T follicular helper cell (primary cell): ENCODE measurements at places on chromosomes 7 and 10.

DNA sequence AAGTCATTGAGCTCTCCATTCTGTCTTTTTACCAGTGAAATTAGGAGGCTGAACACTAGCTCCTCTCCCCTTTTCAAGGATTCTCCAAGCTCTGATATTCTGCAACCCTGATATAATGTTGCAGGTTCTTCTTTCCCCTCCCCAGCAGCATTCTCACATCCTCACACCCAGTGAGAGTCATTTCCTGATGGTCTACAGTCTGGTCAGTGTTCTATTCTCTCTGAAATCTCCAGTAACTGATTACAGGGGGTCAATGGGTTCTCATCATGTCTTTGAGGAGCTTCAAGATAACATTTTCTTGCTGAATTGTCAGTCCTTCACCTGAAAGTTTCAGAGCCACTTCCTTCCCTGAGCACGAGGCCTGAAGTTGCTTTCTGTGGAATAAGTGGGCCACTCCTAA is 299.4 kb downstream of the PTEN start:
- DNase-seq: no peak

- DNase-seq: no peak
Measured at GRCh38 chr10:19247843-19248242, 199.2 kb downstream of the MALRD1 start.

GRCh38 chr10:121058082-121058481 is 206.9 kb downstream of the WDR11 start:
- DNase-seq: no peak

- DNase-seq: no peak
Measured at GRCh38 chr7:155201325-155202087, 96.2 kb upstream of the INSIG1 start.

GRCh38 chr7:92794831-92795230 is 41.5 kb downstream of the CDK6 start:
- no peak for DNase-seq

- DNase-seq: no peak
Measured at GRCh38 chr7:51545131-51545530, 228.5 kb upstream of the COBL start.

- peak; percentile 35 for DNase-seq
Measured at GRCh38 chr7:151095828-151096475, 9.7 kb downstream of the AGAP3 start.

- no peak for DNase-seq
Measured at GRCh38 chr10:127012071-127012768, 107.0 kb downstream of the DOCK1 start.

DNA sequence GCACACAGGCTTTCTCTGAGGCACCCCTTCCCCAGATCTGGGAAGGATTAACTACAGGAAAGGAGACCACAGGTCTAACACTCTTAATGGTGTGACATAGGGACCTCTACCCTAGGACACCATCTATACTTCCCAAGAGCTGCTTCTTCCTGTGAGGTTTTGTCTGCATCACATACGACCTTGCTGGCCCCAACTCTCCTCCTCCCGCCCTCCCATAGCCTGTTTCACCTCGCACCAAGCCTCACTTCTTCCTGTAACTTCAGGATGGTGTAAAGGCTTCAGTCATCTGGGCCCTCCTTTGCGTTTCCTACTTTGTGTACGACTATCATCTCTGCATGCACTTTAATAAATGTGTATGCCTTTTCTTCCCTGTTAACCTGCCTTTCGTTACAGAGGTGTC is 274.3 kb downstream of the KLF6 start:
- DNase-seq: no peak

DNA sequence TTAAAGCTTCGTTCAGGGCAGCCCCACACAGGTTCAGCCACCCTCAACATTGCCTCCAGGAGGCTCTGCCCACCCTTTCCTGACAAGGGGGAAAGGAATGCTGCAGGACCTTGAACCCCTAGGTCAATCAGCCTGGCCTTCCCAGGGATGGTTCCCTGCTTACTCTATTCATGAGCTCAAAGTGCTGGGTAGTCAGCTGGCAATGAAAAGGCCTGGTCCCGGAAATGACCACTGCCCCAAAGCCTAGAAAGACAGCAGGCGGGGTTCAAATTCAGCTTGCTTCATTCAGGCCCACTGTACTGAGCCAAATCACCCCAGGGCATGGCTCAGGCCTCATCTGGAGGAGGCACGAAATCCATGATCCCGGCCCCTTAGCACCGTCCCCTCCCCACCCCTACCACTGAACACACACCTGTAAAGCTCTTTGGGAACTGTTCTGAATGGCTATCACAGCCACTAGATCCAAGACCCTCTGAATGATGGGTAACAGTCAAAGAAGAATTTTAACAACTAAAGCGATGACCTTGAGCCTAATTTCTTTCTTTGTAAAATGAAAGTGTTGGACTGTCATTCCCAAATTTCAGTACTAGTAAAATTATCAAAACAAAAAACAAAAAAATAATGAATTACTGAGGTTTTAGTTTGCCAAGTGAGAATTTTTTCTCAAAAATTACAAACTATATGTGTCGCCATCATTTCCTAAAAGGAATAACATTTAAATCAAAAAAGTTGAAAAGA is 1.0 kb downstream of the URGCP start:
- DNase-seq: no peak

DNA sequence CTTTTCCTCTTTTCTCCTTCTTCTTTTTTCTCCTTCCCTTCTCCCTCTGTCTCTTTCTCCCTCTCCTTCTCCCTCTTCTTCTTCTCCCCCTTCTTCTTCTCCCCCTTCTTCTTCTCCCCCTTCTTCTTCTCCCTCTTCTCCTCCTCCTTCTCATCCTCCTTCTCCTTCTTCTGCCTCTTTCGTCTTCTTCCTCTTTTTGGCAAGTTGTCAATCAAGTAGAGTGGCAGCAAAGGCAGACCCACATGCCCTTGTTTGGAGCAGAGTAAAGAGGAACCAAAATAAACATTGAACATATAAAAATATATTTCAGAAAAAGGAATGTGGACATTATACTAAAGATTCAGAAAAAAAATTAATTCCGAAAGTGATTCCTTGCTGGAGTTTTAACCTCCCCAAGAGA is 59.6 kb upstream of the ZNF33B start:
- DNase-seq: no peak

DNA sequence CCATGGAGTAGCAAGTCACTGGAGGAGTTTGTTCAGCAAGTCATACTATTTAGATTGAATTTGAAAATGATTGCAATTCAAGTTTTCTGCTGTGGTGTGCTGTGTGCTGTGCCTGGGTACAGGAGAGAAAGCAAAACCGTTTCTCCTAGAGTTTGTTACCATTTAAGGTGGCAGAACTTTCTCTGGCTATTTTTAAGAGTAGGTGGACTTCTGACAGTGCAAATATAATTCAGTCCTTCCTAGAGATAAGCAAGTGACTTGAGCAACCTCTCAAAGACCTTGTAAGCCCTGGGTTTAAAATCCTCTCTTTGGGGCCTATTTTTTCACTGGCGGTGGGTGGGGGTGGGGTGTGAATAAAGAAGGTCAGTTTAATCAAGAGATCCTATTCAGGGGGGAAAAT is 42.9 kb upstream of the FGL2 start:
- no peak for DNase-seq

- DNase-seq: no peak
Measured at GRCh38 chr10:118506671-118507590, 88.5 kb downstream of the PRLHR start.

- DNase-seq: no peak
Measured at GRCh38 chr10:130491693-130492050, 355.5 kb downstream of the GLRX3 start.

DNA sequence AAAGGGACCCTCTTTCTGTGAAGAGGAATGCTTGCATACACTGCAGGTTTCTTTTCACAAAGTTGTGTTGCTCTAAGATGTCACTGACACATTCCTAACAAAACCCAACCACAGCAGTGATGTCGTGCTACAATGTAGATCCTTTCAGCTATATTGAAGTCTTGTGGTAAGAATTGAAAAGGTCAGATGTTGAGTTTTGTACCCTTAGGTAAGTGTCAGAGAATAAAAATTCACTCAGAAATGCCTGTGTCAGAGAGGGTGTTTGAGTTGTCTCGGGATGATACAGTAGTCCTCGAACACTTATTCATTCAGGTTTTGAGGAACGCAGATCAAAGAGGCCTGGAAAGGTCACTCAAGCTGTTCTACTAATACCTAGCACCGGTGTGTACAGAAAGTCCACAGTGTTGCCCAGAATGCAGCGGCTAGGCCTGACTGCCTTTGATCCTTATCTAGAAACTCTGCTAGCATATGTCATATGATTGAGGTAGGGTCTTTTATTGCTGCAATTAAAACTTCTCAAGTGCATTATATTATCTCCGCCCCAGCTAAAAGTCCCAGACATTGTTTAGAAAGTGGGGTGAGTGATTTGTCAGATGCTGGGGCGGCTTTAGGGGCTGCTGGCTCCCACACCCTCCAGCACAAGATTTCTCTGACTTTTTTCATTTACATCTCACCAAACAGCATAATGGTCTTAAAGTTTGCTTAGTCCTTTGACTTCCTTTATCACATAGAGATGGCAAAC is 26.0 kb downstream of the RNF32 start:
- DNase-seq: no peak

DNA sequence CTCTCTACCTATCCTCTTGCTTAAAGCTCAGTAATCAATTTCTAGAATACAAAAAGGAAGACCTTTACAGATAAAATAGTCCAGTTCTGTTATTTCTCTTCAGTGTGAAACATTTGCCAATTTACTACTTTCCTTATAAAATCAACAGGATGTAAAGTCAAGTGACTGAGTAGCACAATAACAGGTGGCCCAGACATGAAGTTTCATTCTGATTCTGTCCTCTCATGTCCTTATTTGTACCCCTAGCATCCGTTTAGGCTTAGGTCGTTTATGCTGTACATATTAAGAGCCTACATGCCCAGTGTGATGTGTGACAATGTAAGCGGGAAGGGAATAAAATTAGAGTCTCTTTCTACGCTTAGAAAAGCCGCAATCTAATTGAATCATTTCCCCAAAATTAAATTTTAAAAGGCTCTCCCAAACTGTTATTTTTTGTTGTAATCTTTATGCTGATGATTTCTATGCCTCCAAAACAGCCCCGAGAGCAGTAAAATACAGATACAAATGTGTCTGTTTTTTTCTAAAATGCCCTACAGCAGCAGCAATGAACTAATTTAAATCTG is 29.1 kb downstream of the EPC1 start:
- DNase-seq: no peak

- DNase-seq: no peak
Measured at GRCh38 chr7:75876126-75876881, 2.5 kb upstream of the RHBDD2 start.

GRCh38 chr10:116274064-116274904 is 1.3 kb upstream of the GFRA1 start:
- DNase-seq: no peak

DNA sequence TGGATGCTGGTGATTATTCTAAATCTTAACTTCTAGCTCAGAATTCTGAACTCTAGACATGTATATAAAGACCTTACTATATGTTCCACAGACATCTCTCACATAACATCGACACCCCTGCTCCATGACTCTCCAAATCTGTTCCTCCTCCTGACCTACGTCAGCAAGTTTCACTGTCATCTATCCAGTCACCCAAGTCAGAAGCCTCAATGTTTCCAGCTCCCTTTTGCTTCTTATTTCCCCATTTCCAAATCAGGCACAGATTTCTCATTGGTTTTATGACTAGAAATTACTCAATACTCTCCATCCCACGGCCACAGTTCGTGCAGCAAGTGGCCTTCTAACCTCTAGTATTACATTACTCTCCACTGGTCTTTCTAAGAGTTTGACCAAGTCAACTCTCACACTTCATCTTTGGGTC is 28.5 kb downstream of the EPC1 start:
- no peak for DNase-seq

DNA sequence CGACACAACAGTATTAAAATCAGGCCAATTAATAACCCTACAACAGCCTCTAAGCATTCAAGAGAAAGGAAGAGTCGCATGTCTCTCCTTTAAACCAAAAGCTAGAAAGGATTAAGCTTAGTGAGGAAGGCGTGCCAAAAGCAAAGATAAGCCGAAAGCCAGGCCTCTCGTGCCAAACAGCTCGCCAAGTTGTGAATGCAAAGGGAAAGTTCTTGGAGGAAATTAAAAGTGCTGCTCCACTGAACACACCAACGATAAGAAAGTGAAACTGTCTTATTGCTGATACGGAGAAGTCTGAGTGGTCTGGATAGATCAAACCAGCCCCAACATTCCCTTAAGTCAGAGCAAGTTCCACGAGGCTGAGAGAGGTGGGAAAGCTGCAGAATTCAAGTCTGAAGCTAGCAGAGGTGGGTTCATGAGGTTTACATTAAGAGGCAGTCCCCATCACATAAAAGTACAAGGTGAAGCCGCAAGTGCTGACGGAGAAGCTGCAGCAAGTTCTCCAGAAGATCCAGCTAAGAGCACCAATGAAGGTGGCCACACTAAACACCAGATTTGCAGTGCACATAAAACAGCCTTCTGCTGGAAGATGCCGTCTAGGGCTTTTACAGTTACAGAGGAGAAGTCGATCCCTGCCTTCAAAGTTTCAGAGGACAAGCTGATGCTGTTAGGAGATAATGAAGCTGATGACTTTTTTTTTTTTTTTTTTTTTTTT is 194.8 kb downstream of the MAD1L1 start:
- no peak for DNase-seq

- DNase-seq: no peak
Measured at GRCh38 chr10:126475074-126475691, 86.9 kb upstream of the ADAM12 start.

- no peak for DNase-seq
Measured at GRCh38 chr10:21715531-21716195, 181.6 kb downstream of the MLLT10 start.

DNA sequence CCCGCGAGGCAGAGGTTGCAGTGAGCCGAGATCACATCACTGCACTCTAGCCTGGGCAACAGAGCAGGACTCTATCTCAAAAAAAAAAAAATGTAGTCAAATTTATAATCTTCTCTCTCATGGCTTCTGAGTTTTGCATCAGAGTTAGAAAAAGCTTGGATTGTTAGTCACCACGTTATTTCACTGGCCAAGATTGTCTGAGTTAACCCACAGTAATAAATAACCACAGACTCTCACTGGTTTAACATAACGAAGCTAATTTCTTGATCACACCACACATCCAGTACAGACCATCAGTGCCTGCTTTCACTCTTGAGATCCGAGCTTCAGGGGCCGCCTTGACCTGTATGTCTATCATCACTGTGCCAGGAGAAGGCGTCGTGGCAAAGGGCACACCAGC is 116.8 kb upstream of the JCAD start:
- no peak for DNase-seq
